ENCODE measurements at places on chromosomes 7 and 10.

GRCh38 chr7:155363852-155364600 is 66.3 kb downstream of the INSIG1 start:
- DNase-seq: no peak

- peak; percentile 96 for DNase-seq
Measured at GRCh38 chr7:151017953-151018420, 6.3 kb downstream of the ATG9B start.

- DNase-seq: no peak
Measured at GRCh38 chr7:141276031-141276430, 202.2 kb downstream of the TMEM178B start.

DNA sequence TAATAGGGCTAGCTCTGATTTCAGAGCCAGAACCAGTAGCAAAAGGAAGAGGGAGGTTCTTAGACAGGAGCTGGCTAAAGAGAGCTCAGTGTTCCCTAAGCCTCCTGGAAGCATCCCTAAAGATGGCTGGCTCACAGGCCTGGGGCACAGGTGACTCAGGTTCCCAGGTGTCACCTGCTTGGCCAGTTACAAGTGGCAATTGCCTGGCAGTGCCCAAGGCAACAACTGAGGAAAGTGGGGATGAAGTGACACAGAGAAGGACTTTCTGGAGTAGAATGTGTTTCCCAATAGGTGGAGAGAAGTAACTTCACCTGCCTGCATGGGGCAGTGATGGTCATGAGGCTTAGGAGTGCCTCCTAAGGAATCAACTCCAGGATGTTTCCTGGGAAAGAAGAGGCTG is 66.5 kb upstream of the EEPD1 start:
- DNase-seq: no peak

- DNase-seq: no peak
Measured at GRCh38 chr10:25646371-25646770, 287.7 kb upstream of the MYO3A start.

GRCh38 chr7:78510580-78511188 is 712.1 kb downstream of the PHTF2 start:
- peak; percentile 50 for DNase-seq

GRCh38 chr10:131658476-131659110 is 242.2 kb upstream of the PPP2R2D start:
- no peak for DNase-seq

GRCh38 chr10:5514226-5514850 is 10.4 kb upstream of the CALML3 start:
- DNase-seq: peak; percentile 59

DNA sequence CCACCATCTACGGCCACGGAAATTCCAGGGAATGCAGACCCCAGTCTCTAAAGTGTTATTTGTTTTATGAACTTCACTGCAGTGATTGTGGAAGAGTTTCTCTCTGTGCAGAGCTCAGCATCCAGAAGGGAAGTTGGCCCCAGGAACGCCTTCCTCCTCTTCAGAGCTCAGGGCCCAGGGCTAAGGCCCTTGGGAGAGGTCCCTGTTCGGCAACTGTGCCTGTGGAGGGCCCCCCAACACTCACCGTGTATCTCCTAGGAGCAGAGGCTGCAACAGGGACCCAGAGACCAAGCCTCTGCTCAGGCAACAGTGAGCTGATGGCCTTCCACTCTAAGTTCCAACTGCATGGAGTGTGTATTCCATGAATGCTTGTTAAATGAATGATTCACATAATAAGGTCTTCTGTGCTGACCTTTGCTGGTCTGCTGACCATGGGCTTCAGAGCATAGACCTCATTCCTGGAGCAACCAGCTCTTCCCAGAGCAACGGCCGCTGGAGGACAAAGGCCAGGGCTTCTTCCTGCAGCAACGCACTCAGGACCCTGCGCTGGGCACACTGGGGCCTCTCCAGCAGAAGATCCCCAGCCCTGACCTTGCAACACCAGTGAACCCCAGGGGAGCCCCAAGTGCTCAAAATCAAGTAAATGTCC is 7.7 kb downstream of the DIP2C start:
- DNase-seq: no peak

Data from H7 (cell line).